H1 (cell line): ENCODE measurements at places on chromosomes 16 and 17.
A peak's percentile ranks its signal among the peaks of the same experiment; 100 is the strongest.

GRCh38 chr17:59846394-59847165 lies 46.2 kb downstream of the TUBD1 start:
- DNase-seq = no peak

- DNase-seq = no peak
These were observed 7.2 kb downstream of the RASL10B start for GRCh38 chr17:35738519-35739133.

DNA sequence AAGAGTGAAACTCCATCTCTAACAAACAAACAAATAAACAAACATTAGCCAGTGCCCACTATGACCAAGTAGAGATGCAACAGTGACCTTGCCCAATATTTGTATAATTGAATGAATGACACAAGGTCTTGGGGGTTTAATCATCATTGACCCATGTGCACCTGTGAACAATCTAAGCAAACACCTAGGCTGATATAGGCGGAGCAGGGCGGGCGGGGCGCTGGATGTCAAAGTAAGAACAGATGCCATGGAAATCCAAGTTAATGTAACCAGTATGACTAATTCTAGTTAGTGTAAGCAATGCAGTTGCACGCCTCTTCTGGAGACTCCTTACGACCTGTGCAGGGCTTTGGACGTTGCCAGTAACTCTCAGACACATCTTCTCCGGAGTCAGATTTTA lies 17.6 kb downstream of the RCVRN start:
- DNase-seq = no peak

- no peak for DNase-seq
These were observed 14.3 kb downstream of the PLCD3 start for GRCh38 chr17:45117848-45118646.

DNA sequence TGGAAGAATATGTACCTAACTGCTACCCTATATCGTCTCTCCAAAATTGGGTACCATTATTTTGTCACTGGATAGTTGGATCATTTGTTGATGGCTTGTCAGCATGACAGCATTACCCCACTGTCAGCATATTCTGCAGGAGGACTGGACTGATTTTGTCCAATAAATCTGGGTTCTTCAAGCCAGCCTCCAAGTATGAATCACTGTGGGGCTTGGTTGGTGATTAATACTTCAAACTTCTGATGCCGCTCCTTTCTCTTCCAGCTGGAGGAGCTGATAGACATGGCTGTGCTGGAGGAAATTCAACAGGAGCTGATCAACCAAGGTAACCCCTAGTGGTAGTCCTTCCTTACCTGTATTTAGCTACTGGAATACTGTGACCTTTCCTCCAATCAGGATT lies 2.5 kb downstream of the RPAIN start:
- no peak for DNase-seq

GRCh38 chr16:72092832-72093447 lies 480 bp downstream of the TXNL4B start:
- no peak for DNase-seq

DNA sequence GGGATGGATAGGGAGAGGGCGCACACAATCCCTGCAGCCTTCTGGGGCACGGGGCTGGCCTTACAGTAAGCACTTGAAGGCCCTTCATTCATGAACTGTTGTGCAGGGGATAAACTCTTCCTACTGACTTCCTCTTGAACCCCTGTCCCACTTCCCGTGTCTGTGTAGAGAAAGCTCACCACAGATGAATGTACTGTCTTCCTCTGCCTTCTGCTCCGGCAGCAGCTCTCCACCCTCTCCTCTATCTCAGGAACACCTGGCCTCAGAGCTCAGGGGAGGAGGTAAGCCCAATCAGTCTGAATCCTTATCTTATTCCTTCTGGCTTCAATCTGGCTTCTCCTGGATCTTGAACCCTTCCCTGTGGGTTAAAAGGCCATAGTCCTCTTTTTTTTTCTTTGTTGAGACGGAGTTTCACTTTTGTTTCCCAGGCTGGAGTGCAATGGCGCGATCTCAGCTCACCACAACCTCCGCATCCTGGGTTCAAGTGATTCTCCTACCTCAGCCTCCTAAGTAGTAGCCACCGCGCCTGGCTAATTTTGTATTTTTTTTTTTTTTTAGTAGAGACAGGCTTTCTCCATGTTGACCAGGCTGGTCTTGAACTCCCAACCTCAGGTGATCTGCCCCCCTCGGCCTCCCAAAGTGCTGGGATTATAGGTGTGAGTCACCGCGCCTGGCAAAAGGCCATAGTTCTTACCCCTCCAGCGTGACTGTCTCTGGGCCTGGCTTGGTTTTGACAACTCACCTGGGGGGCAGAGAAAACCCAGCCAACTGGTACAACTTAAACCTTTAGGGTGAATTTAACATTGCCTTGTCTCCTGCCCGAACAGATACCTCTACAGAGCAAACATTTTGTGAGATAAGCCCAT lies 7.2 kb upstream of the SLC52A1 start:
- DNase-seq = no peak

DNA sequence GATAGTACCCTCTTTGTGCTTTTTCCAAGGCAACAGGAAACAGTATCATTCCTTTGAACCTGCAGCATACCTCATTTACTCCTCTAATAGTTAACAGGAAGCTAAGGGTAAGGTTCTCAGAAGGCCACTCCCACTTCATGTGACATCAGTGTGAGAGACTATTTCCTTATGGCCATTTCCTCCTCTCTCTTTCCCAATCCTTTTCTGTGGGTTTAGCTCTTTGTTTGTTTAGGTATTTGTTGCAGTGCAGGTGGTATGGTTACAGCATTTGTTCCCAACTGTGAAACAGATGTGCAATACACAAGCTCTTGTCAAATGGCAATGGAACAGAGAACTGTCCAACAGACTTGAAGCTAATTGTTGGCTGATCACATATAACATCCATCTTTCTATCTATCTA lies 14.7 kb downstream of the TMC5 start:
- DNase-seq = no peak

GRCh38 chr17:73690676-73691075 lies 46.4 kb upstream of the SDK2 start:
- peak; percentile 47 for DNase-seq

DNA sequence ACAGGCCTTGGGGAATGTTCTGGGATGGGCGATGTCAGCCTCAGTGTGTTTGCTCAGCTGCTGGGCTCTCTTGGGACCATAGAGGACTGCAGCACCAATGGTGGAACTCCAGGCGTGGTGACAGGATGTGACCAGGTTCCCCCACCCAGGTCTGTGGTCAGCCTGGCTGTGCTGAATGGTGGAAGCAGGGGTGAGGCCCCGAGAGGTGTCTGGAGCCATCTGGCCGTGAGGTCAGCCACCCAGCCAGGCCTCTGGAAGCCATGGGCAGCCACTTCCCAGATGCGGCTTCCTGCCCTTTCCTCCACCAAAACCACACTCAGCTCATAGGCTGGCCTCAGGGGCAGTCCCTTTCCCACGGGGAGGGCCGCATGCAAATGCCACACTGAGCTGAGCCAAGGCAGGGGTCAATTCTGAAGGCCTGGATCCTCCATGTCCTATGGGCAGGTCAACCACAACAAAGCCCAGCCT lies 7.8 kb upstream of the MAPK7 start:
- DNase-seq = no peak

GRCh38 chr17:35849469-35850348 lies 19.0 kb downstream of the HEATR9 start:
- peak; percentile 58 for DNase-seq

- no peak for DNase-seq
These were observed 11.3 kb downstream of the BAIAP2 start for GRCh38 chr17:81046132-81046769.

- DNase-seq = no peak
These were observed 849 bp downstream of the CAPN15 start for GRCh38 chr16:528111-529011.

DNA sequence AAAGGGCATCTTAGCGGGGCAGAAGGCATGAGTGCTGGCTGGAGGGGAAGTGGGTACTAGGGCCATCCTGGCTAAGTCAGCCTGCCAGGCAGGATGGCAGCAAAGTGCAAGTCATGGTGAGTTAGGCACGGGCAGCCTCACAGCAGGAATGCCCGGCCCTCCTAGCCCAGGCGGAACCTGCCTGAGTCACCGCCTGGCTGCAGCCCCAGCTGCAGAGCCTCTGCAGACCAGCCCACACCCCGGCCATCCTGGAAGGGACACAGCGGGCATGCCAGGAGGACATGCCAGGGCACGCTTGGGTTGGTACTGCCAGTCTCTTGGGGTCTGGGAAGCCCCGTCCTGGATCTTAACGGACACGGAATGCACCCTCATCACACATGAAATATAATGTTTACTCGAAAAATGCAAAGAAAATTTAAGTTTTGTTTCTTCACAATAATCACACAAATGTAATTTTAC lies 5.0 kb upstream of the ALDH3A1 start:
- DNase-seq = no peak

DNA sequence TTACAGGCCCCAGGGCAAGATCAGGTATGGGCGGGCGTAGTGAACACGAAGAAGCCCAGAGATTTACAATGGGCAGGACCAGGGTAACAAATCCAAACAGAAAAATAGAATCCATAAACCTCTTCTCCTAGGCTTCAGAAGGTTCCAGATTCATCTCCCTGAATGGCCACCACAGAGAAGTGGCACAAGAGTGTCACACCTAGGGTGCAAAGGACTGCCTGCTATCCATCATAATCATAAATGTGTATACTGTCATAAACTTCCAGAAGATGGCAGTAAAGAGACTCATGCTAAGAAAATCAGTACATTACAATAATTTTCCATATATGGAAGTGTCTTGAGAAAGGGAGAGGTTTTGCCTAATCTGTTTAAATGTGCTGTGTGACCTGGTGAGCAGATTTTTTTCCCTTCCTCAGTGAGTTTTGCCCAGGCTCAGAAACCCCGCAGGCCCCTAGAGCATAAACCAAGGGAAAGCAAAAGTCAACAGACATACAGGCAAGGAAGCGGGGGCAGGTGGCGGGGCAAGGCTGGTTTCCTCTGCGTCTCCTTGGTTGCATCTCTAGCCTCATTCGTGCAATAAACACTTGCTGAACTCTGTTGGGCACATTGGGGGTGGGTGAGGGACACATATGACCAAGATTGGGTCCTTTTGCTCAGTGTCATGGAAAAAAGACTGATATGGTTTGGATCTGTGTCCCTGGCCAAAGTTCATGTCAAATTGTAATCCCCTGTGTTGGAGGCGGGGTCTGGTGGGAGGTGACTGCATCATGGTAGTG lies 92.0 kb upstream of the CDH5 start:
- DNase-seq = no peak

- DNase-seq = no peak
These were observed 40.0 kb downstream of the SF3B3 start for GRCh38 chr16:70563636-70564035.

DNA sequence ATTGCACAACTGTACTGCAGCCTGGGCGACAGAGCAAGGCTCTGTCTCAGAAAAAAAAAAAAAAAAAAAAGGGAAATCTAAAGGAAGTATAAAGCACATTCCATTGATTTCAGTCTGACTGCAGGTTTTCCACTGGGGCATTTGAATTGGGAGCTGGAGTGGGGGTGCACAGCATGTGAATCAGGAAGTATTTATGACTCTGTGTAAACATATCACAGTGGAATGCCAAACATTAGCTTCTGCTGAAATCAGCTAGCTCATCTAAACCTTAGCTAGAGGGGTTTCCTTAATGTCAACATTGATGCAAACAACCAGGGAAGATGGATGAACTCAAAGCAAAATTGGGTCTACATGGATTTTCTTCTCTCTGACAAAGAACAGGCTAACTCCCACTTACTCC lies 641.0 kb upstream of the EEF2KMT start:
- no peak for DNase-seq

- no peak for DNase-seq
These were observed 20.5 kb downstream of the ATPAF2 start for GRCh38 chr17:18018411-18018921.

- DNase-seq = no peak
These were observed 16.1 kb upstream of the GFAP start for GRCh38 chr17:44931376-44931775.

- DNase-seq = no peak
These were observed 53.6 kb upstream of the ANKFN1 start for GRCh38 chr17:56099649-56100048.

DNA sequence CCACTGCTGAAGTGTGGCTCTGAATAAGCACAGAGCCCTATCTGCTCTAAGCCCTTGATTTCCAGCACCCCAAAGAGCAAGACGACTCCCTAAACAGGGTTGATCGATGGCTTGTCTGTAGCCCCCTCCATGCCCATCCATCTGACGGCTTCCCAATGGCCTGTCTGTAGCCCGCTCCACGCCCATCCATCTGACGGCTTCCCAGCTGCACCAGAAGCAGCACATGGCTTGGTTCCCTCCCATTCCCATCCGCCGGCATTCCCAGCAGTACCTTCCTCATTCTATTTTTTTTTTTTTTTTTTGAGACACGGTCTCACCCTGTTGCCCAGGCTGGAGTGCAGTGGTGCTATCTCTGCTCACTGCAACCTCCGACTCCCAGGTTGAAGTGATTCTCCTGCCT lies 64.5 kb downstream of the RBFOX3 start:
- no peak for DNase-seq

GRCh38 chr17:40956401-40957254 lies 10.1 kb downstream of the KRT39 start:
- no peak for DNase-seq

DNA sequence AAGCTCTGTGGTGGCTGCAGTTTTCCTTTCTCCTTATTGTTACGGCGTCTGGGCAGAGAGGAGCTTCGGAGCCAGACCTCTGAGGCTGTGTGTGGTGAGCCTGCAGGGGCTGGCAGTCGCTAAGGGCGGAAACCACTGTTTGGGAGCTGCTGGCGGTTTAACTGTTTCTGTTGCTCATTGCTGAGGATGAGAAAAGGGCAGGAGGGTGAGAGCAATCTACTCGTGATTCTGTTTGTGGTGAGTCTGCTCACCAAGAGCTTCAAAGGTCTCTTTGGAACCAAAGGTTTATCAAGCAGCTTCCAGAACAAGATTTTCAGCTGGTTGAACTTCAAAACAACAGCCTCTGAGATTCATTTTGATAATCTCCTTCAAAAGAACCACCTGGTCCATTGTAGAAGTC lies 143.9 kb downstream of the ANKFN1 start:
- DNase-seq = no peak

DNA sequence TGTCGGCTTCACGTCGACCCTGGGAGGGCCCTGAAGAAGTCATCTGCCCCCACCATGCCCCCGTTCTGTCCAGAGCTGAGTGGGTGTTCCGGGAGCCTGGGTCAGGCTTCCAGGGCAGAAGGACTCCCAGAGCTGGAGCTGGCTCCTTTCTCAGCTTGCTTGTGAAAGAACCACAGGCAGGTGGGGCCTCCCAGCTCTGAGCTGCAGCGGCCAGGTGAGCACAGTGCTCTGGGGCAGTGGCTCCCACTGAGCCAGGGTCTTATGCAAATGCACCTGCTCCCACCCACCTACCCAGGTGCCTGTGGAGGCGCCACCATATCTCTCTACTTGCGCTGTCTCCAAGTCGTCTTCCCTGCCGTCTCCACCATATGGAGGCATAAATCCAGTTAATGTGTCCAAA lies 140.0 kb upstream of the RPL38 start:
- DNase-seq = no peak

DNA sequence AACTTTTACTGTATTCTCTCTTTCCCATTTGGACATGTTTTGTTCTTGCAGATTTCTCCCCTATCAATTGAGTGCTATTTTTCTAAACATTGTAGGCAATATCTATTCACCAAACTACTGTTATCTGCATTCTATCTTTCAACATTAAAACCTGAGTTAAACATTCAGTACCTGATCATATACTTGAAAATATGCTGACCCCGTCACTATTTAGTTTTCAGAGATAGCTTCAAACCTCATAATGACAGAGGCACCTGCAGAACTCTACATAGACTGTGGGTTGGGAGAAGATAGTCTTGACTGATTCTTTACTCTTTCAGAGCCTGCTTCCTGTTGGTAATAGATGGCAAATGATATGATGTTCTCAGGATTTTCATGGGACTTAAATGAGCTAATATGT lies 965.7 kb upstream of the GOT2 start:
- no peak for DNase-seq
